ENCODE measurements at places on chromosomes 12 and 14.

- no peak for DNase-seq
These were observed 113.9 kb downstream of the NDUFA12 start for GRCh38 chr12:94889445-94890210.

DNA sequence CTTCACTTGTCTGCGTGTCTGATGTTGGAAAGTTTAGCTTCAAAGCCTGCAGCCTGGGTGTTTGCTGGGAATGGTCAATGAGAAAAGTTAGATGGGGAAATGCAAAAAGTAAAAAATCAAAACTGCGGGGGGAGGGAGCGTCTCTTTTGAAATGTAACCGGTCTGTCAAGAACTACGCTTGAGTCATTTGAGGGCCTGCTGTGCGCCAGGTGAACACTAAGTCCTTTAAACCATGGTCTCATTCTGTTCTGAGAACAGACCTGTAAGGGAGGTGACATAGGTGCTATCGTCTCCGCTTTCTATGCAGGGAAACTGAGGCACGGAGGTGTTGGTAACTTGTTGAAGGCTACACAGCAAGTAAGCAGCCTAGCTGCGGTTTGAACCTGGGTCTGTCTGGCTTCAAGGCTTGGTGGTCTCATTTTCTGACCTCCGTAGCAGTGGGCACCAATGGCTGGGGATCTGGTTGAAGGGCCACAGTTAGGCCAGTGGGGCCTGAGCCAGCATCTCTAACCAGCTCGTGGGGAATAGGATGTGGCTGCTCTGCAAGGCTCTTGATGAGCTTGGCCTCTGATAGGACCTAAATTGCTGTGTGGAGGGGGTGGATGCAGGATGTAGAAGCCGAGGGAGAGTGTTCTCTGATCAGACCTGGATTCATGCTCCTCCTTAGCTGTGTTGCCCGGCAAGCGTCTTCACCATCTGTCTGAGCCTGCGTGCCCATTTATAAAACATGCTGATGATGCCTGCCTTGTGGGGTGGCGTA, 41.5 kb downstream of the KCTD10 start:
- no peak for DNase-seq

GRCh38 chr14:102568115-102568614, 24.3 kb upstream of the RCOR1 start:
- no peak for DNase-seq

GRCh38 chr14:68368850-68369249, 424.0 kb downstream of the ZFP36L1 start:
- no peak for DNase-seq

DNA sequence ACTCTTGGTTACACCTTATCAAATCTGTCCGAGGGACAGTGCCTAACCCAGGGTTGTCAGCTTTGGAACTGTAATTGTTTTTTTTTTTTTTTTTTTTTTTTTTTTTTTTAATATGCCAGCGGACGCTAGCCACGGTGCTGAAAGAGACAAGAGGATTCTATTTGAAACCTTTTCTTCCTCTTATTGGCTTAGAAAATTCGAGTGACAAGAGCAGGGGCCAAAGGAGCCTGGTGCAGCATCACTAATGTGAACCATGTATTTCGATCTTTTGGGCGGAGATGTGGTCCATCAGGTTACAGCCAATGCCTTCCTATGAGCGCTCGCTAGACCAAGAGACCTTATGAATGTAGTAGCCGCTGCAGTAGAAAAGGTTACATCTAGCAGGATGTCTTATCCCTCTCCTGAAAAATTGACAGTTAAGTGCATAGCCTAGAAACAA, 922 bp downstream of the PTPRR start:
- DNase-seq: no peak

- no peak for DNase-seq
These were observed 57.1 kb downstream of the DYRK2 start for GRCh38 chr12:67705394-67706370.

DNA sequence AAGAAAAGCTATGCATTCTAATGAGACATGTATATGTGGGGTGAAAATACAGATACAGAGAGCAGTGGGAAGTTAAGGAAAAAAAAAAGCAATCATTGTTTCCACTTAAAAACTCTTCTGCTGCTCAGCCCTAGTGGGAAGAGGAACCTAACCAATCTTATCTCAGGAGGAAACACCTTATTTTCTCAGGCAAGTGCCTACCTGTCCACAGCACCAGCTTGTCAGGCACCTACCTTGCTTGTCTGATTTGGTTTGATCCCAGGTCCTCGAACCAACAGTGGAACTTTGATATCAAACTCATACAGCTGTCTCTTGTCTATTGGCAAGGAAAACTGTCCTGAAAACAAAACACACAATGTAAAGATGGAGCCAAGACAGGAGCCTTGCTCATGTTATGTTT, 22.4 kb downstream of the GNS start:
- no peak for DNase-seq

DNA sequence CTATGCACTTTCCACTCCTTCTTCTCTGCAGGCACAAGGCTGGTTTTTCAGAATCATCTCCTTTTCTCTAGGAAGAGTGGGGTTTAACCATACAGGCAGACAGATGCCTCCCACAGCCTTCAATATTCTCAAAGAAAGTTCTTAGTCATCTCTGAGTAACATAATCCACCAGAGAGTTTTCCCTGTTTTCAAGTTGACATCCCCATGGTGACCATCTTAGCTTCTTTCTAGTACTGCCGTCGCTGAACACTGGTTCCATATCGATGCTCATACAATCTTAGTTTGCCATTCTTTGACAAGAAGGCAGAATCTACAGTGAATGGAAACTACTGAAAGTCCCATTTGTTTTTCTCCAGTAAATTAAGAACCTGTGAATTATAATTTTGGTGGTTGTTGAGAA, 28.6 kb downstream of the TPH2 start:
- no peak for DNase-seq

GRCh38 chr14:36817071-36817930, 155.6 kb downstream of the PAX9 start:
- DNase-seq: no peak

GRCh38 chr14:42911642-42912041, 1305.0 kb downstream of the LRFN5 start:
- DNase-seq: no peak

GRCh38 chr12:130121226-130122000, 40.9 kb upstream of the FZD10 start:
- no peak for DNase-seq

GRCh38 chr14:95463171-95463901, 53.1 kb downstream of the SYNE3 start:
- DNase-seq: no peak

- DNase-seq: no peak
These were observed 87.9 kb downstream of the SRRM4 start for GRCh38 chr12:119069147-119069642.

DNA sequence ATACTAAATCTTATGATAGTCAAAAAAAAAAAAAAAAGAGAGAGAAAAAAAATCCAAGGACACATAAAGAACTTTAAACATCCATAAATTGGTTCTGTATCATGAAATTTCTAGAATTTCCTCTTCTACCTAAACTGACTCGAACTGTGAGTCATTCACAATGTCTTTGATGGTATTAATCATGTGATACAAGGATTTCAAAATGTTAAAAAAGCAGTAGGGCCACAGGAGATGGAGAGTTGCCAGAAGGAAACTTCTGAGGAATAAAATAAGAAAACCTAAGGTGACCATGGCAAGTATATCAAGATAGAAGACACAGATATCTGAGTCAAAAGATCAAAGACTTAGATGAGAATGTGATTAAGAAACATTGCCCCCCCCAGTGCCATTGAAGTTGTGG, 1320.9 kb upstream of the FLRT2 start:
- no peak for DNase-seq
